Stimulated activated effector memory CD8-positive, alpha-beta T cell treated with anti-CD3 and anti-CD28 coated beads, Interleukin-12 subunit alpha, Interleukin-12 subunit beta, amount 100 ng/mL, for 72 hours (primary cell): ENCODE measurements at places on chromosomes 7 and 10.

DNA sequence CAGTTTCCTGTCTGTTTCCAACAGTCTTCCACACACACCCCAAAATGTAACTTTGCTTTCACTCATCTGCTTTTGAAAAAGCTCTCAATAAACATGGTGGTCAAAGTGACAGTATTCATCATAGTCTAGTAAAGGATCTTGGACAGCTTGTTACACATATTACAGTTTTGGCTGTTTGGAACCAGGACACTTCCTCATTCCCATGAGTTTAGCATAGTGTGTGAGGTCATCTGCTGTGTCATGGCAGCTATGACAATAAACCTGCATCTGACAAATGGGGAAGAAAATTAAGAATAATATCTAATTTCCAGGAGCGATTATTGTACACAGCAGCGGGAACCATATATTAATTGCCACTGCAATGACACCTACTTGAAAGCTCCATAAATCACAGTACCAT is 184.3 kb upstream of the SLC26A5 start:
- DNase-seq = no peak

DNA sequence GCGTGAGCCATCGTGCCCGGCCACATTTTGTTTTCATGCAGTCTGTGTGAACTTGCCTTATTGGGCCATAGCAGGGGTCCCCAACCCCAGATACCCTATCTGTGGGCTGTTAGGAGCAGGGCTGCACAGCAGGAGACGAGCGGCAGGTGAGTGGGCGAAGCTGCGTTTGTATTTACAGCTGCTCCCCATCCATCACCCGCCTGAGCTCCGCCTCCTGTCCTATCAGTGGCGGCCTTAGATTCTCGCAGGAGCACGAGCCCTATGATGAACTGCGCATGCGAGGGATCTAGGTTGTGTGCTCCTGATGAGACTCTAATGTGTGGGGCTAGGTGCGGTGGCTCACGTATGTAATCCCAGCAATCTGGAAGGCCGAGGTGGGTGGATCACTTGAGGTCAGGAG is 293.9 kb downstream of the CAMK1D start:
- no peak for DNase-seq

- no peak for DNase-seq
Measured at GRCh38 chr7:123738356-123738755, 10.4 kb downstream of the WASL start.

DNA sequence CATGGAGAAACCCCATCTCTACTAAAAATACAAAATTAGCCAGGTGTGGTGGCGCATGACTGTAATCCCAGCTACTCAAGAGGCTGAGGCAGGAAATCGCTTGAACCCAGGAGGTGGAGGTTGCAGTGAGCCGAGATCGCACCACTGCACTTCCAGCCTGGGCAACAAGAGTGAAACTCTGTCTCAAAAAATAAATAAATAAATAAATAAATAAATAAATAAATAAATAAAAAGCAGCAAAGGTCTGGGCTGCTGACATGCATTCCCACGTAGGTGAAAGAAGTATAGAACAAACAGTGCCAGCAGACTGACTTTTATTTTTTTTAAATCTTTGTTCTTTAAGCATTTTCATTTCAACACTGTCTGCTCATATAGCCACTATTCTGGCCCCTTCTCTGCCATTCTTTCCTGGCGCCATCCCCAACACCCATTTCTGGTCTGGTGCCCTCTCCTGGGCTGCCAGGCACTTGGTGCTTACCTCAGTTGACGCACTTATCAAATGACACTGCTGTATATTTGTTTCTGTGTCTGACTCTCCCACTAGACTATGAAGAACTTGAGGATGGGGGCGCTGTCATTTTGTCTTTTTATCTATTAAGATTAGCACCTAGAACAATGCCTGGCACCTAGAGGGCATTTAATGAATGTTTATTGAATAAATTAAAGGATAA is 15.6 kb downstream of the FAM107B start:
- no peak for DNase-seq

GRCh38 chr7:36171503-36171902 is 18.4 kb downstream of the EEPD1 start:
- no peak for DNase-seq

DNA sequence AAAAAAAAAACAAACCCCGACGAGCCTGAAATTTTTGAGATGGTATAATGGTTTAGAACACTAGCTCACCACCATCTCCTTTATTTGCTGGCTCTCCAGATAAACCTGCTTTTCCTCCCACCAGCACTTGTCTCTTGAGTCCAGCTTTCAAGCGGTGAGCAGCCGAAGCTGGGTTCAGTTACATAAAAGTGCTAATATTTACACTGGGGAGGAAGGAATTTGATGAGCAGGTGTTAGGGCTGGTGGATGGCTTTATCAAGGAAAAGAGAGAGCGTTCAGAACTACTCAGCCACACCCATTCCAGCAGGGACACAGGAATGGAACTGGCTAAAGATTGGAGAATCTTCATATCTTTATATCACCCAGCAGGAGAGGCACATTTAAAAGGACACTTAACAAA is 6.6 kb upstream of the CALML3 start:
- DNase-seq = no peak

- DNase-seq = peak; percentile 22
Measured at GRCh38 chr10:132939957-132940790, 2.2 kb downstream of the CFAP46 start.

GRCh38 chr7:5678295-5679047 is 103.0 kb downstream of the RNF216 start:
- no peak for DNase-seq

DNA sequence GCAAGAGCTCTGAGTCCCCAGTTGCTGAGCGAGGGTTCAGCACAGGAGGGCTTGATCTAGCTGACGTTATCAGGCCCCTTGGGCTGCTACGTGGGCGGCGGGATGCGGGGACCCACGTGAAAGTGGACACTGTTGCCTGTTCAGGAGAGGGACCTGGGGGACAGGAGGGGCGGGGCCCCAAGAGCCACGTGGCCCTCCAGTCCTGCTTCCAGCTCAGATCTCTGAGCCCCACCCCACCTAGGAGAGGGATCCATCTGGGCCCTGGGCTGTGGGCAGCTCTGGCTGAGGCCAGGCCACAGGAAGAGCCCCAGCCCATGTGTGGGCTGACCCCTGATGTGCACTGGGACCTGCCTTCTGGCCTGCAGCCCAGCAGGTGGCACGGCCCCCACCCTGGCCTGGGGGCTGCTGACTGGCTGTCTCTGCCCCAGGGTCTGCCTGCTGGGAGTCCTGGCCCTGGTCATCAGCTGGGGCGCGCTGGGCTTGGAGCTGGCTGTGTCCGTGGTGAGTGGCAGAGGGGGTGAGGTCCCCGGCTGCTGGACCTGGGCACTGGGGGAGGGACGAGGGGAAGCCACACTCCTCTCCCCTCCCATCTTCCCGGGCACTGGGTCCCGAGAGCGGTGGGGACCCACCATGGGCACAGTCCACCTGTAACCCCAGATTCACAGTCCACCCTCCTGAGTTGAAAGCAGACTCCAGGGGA is 17.5 kb downstream of the TTYH3 start:
- DNase-seq = no peak

DNA sequence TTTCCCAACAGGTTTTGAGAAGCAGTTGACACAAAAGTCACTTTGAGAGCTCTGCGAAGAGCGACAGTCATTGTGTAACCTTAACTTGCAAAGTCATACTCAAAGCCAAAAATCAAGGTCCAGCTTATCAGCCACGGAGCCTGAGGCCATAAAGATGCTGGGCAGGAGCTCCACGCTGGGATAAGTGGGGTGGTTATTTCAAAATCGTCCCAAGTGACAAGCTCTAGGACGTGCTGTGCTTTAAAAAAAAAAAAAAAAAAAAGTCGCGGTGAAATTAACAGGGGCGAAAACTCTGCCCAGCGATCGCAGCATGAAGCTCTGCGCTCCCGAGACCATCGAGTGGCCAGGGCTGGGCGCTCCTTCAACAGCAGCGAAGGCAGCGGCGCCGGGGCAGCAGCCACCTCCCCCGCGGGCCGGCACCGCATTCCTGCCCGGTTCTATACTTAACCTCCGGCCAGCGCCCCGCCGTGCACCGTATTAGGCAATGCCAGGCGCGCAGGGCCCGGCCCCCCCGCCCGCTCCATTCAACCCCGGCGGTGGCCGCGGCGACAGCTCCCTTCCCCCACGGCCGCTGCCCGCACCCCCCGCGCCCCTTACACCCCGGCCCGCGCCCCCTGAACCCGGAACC is 657 bp downstream of the HACD1 start:
- DNase-seq = no peak
